ENCODE measurements at places on chromosomes 2 and 18. TPM values are rescaled to one million over a fixed set of nuclear protein-coding genes. Genes with fewer than 3 reads are reported as not detected.

DNA sequence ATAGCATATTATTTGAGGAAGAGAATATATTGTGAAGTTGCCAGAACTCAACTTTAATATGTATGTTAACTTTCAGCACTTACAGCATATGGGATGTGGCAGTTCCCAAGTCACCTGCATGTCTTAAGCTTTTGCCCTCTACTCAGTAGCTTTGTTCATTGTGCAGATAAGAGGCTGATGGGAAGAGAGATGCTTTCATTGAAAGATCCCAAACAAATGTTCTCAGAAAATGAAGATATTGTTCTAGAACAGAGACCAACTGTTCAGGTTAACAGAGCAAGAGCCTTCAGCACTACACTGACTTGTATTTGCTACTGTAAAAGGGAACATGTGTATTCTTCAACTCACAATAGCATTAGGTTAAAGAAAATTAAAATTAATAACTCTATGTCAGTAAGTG is 28.1 kb downstream of the GAREM1 start:
- peaks cover 25% of the 10 kb centered on the region for H3K4me1 ChIP-seq
- no peaks in the 10 kb centered on the region for H3K36me3 ChIP-seq
- H3K4me3 ChIP-seq, result no peak overlapping the region
- no peak for DNase-seq
- no peak overlapping the region for H3K27ac ChIP-seq
- no peaks in the 10 kb centered on the region for H3K27me3 ChIP-seq

GRCh38 chr2:191230174-191230573 is 15.0 kb upstream of the MYO1B start:
- no peaks in the 10 kb centered on the region for H3K36me3 ChIP-seq
- no peak for DNase-seq
- H3K4me1 ChIP-seq, result peaks cover 3% of the 10 kb centered on the region
- H3K27ac ChIP-seq, result no peak overlapping the region
- no peak overlapping the region for H3K4me3 ChIP-seq

DNA sequence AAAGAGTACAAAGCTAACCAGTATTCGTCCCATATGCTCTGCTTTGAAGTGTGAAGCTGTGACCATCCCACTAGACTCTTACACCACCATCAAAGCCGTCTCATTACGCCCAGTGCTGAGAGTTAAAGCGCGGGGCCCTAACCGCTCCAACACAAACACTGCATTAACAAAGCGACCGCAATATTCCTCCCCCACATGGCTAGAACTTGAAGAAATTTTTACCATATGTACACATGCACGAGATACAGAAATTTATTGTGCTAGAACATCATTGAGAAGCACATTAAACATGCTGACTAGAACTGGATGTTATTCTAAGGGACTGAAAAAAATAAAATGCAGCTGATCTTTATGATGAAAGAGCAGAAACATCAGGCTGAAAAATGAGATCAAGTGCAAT is 20.5 kb downstream of the FTCDNL1 start:
- peaks cover 15% of the 10 kb centered on the region for H3K36me3 ChIP-seq
- H3K4me1 ChIP-seq, result no peaks in the 10 kb centered on the region
- no peak overlapping the region for H3K27ac ChIP-seq
- no peak for DNase-seq

- DNase-seq, result no peak
- no peak overlapping the region for H3K4me3 ChIP-seq
- H3K27me3 ChIP-seq, result no peaks in the 10 kb centered on the region
These were observed 72.3 kb downstream of the CCDC138 start for GRCh38 chr2:108858894-108859293.

DNA sequence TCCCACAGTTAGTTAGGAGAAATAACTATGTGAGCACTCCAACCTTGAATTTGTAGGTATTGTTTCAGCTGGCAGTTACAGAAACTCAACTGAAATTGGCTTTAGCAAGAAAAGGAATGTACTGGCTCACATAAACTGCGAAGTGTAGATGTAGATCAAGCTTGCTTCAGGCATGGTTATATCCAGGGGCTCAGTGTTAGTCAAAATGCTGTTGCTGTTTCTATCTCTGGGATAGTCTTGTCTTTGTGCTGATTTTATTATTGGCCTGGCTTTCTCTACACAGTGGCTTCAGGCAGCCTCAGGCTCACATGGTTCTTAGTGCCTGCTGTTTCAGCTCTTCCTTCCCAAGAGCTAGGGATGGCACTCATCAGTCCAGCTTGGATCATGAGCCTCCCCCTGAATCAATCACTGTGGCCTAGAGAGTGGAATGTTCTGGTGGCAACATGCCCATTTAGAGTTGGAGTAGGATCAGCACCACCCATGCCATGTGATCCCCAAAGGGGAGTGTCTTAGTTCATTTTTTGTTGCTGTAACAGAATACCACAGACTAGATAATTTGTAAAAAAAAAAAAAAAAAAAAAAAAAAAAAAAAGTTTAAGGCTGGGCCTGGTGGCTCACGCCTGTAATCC is 69.1 kb upstream of the FOXI3 start:
- no peaks in the 10 kb centered on the region for H3K36me3 ChIP-seq
- H3K27ac ChIP-seq, result no peak overlapping the region
- no peaks in the 10 kb centered on the region for H3K27me3 ChIP-seq

DNA sequence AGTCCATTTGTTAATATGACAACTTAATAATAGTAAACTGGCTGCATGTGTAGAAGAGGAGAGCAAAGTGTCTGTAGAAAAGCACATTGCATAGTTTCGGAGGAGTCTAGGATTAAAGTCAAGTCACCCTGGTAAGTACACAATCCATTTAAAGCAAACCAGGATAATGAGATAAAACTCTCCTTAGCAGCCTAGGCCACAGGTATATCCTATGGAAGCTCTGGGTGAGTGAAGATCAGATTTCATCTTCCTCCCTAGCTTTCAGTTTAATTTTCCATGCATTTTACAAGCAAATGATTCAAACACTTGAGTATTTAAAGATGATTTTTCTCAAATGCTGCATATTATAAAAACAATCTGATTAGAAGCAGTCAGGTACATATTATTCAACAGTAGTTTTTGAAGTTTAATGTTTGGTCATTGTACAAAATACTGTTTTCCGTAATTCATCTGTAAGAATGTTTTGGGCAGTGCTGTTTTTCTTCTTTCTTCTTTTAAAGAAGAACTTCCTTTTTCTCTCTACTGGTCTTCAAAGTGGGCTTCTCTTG is 10.2 kb downstream of the CERS6 start:
- H3K27ac ChIP-seq, result no peak overlapping the region
- H3K4me3 ChIP-seq, result peak overlapping the region; percentile 22
- H3K4me1 ChIP-seq, result peaks cover 35% of the 10 kb centered on the region
- DNase-seq, result no peak
- no peaks in the 10 kb centered on the region for H3K27me3 ChIP-seq
- no peaks in the 10 kb centered on the region for H3K36me3 ChIP-seq

DNA sequence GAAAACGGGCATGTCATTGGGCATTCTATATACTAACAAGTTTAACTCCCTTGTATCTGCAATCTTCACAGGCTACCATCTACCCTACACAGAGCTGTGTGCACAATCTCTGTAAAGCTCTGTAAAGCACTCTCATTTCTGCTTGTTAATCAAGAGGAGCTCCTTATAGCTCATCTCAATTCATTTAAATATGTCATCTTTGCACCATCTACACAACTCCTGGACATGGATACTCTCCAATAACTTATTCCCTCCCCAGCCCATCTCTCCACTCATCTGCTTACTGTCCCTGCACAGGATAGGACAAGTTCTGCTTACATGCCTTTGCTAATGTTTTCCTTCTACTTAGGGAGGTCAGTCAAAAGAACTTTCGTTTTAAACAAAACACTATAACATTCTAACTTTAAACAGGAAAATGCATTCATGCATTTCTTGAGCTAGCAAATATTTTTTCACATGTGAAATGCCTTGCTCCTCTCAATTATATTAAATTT is 61.4 kb downstream of the DPP4 start:
- H3K4me3 ChIP-seq, result no peak overlapping the region
- no peaks in the 10 kb centered on the region for H3K4me1 ChIP-seq
- H3K27me3 ChIP-seq, result peaks cover 3% of the 10 kb centered on the region
- no peak for DNase-seq
- H3K27ac ChIP-seq, result no peak overlapping the region

- no peaks in the 10 kb centered on the region for H3K27me3 ChIP-seq
- no peak overlapping the region for H3K4me3 ChIP-seq
- no peaks in the 10 kb centered on the region for H3K36me3 ChIP-seq
- no peak for DNase-seq
These were observed 81.7 kb upstream of the HK2 start for GRCh38 chr2:74751981-74752851.

- no peaks in the 10 kb centered on the region for H3K27me3 ChIP-seq
- no peak for DNase-seq
- no peaks in the 10 kb centered on the region for H3K4me1 ChIP-seq
- no peak overlapping the region for H3K27ac ChIP-seq
- no peaks in the 10 kb centered on the region for H3K36me3 ChIP-seq
These were observed 1.7 kb downstream of the SCN2A start for GRCh38 chr2:165240916-165241315.

GRCh38 chr2:217071416-217071815 is 211.6 kb upstream of the TNP1 start:
- DNase-seq, result no peak
- H3K27me3 ChIP-seq, result no peaks in the 10 kb centered on the region
- no peaks in the 10 kb centered on the region for H3K36me3 ChIP-seq
- no peak overlapping the region for H3K4me3 ChIP-seq
- peaks cover 15% of the 10 kb centered on the region for H3K4me1 ChIP-seq

DNA sequence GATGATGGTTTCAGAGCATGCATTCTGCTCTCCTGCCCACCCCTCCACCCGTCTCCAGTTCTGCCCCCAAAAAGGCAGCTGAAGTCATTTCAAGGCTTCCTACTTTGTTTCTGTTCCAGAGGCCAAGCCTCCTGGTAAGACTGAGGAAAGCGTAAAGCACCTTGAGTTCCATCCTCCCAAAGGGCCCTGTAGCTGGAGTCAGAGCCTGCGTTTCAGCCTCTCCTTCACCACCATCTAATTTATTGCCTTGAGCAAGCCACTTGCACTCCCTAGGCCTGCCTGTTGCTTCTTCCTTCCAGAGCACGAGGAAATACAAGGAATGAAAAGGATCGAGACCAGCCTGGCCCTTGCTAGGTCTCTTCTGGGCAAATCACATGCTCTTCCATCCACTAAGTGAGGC is 244.2 kb upstream of the RAB12 start:
- H3K4me1 ChIP-seq, result peaks cover 9% of the 10 kb centered on the region
- DNase-seq, result no peak
- no peak overlapping the region for H3K27ac ChIP-seq
- no peak overlapping the region for H3K4me3 ChIP-seq
- H3K27me3 ChIP-seq, result no peaks in the 10 kb centered on the region
- no peaks in the 10 kb centered on the region for H3K36me3 ChIP-seq

- H3K4me1 ChIP-seq, result peaks cover 71% of the 10 kb centered on the region
- no peaks in the 10 kb centered on the region for H3K36me3 ChIP-seq
- H3K4me3 ChIP-seq, result peak overlapping the region; percentile 11
- no peak for DNase-seq
- no peaks in the 10 kb centered on the region for H3K27me3 ChIP-seq
These were observed 9.9 kb downstream of the IMPA2 start for GRCh38 chr18:11991021-11991795.

GRCh38 chr18:45050712-45051601 is 370.3 kb downstream of the SETBP1 start:
- no peak overlapping the region for H3K27ac ChIP-seq
- no peaks in the 10 kb centered on the region for H3K27me3 ChIP-seq

DNA sequence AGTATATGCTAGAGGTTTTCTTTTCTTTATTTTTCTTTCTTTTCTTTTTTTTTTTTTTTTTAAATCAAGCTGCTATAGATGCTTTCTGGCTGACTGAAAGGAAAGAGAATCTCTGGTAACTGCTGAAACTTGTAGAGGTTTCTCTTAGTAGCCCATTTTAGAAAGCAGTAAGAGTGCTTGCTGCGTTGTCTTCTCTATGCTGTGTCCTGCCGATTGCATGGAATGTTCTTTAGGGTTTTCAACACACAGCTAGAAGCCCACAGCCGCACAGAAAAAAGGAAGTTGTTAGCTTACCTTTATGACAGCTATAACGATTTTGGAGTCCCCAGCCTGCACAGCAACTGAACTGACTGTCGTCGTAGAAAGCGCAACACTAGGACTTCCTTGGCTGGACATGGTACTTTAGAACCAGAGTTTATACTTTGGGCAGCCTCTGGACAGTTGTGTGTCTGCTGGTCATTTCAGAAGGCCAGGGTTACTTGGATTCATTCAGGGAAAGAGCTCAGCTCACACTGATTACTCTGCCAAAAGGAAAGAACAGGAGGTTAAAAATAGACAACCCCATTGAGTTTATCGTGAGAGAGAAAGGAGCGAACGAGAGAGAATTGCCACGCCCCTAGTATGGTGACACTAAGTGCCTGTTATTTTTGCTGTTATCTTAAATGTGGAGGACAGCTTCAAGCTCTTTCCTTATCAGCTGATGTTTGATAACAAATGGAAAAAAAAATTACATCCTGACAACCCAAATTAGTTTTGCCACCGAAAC is at the start of gene CCDC141:
TSS of gene CCDC141 (minus strand) at position 592 of the 766 bp plus-strand sequence. CDS start at position 396, 196 bp downstream.
- peaks cover 26% of the 10 kb centered on the region for H3K4me1 ChIP-seq
- H3K27me3 ChIP-seq, result no peaks in the 10 kb centered on the region
- H3K4me3 ChIP-seq, result peak within 1 kb of the TSS; percentile 54
- no peak for DNase-seq
- no peaks in the 10 kb centered on the region for H3K36me3 ChIP-seq

GRCh38 chr2:31354837-31355236 is 59.7 kb downstream of the XDH start:
- DNase-seq, result no peak
- H3K4me3 ChIP-seq, result no peak overlapping the region
- H3K27ac ChIP-seq, result no peak overlapping the region
- H3K36me3 ChIP-seq, result no peaks in the 10 kb centered on the region

- no peak overlapping the region for H3K4me3 ChIP-seq
- no peak for DNase-seq
- H3K4me1 ChIP-seq, result no peaks in the 10 kb centered on the region
- H3K27ac ChIP-seq, result no peak overlapping the region
- no peaks in the 10 kb centered on the region for H3K27me3 ChIP-seq
- no peaks in the 10 kb centered on the region for H3K36me3 ChIP-seq
These were observed 439.3 kb upstream of the MAP2 start for GRCh38 chr2:208984376-208985090.

DNA sequence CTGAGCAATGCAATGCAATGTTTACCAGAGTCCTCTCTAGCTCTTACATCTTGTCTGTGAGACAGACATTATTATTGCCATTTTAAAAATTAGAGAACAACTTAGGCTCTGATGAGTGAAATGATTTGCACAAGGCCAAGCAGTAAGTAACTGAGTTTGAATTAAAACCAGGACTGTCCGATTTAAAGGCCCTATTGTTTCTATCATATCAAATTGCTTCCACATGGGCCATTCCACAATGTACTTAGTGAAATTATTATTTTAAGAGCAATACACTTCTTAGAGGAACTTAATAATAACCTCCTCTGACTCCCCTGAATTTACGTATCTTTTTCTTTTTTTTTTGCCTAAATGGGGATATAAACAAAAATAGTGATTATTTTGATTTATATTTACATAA is 64.6 kb downstream of the PLCL1 start:
- DNase-seq, result no peak
- no peak overlapping the region for H3K27ac ChIP-seq
- no peaks in the 10 kb centered on the region for H3K27me3 ChIP-seq
- no peaks in the 10 kb centered on the region for H3K36me3 ChIP-seq
- H3K4me3 ChIP-seq, result no peak overlapping the region
- peaks cover 41% of the 10 kb centered on the region for H3K4me1 ChIP-seq

The GREB1L gene
- polyA plus RNA-seq, result 2.2 TPM

The L3MBTL4 gene
- polyA plus RNA-seq, result 0.22 TPM

The LBX2 gene
- 0.26 TPM for polyA plus RNA-seq

The C2orf74 gene
- polyA plus RNA-seq, result 11.0 TPM

The STK16 gene
- 38.5 TPM for polyA plus RNA-seq

The GPN1 gene
- 42.8 TPM for polyA plus RNA-seq

The SFXN5 gene
- 12.7 TPM for polyA plus RNA-seq

The C2orf76 gene
- 7.9 TPM for polyA plus RNA-seq

The CCDC141 gene
- 2.8 TPM for polyA plus RNA-seq

The LYG2 gene
- polyA plus RNA-seq, result not detected

The ICA1L gene
- 0.97 TPM for polyA plus RNA-seq
